H1 (cell line): ENCODE measurements at places on chromosomes 7 and 10. TPM values are rescaled to one million over a fixed set of nuclear protein-coding genes. Genes with fewer than 3 reads are reported as not detected.

DNA sequence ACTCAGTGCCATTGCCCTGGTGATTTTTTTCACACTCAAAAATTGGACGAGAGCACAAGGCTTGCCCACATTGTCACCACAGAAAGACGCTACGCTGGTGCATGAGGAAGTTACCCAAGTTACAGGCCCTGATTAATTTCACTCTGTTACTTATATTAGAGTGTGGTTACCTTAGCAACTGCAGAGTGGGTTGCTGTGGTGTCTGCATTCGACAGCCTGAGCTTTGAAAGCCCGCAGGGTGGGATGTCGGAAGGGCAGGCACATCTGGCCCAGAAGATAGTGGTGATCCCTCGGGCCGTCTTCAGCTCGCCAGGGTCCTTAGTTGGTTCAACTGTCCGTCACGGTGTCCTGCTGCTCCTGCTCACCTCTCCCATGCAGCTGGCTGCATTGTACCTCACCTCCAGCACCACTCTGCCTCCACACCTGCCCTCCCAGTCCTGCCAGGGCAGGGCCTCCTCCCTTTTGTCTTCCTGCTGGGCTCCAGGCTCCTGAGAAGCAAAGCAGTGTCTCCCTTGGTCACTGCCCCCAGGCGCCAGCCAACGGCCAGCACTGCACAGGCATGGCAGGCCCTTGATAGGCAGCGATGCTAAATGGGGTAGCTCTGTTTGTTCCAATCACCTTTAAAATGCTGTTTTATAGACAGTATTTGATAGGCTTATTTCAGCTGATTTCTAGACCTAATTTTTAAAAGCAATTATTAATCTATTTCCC lies 167.2 kb downstream of the EBF3 start:
- DNase-seq, result no peak

DNA sequence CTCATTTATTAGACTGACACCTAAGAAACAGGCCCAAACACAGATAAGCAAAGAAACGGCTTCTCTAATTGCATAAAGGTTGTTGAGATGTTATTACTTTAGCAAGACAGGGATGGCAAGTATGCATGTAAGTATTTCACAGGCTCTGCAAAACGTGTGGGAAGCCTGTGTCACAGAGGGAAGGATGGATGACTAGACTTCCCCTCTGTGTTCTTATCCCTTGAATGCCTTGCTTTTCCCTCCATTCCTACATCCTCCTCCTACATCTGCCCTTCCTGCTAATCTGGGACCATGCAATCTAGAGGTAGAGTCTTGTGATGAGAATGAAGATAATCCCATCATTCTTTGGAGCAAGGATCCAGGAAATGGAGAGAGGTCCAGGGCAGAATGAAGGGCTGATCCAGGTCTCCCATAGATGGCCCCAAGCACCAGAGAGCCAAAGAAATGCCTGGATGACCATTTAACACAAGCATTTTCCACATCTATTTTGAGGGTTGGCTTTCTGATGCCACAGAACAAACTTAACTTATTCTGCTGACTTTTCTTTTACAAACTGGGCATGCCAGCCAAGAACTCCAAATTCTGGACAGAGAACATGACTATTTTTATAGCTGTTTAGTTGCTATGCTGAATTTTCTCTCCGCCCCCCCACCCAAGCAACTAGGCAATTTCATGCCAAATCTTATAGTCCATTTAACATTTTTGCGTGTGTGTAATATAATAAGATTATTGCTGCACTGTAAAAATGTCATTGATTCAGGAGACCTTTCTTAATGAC lies 48.1 kb downstream of the NRP1 start:
- DNase-seq, result no peak

DNA sequence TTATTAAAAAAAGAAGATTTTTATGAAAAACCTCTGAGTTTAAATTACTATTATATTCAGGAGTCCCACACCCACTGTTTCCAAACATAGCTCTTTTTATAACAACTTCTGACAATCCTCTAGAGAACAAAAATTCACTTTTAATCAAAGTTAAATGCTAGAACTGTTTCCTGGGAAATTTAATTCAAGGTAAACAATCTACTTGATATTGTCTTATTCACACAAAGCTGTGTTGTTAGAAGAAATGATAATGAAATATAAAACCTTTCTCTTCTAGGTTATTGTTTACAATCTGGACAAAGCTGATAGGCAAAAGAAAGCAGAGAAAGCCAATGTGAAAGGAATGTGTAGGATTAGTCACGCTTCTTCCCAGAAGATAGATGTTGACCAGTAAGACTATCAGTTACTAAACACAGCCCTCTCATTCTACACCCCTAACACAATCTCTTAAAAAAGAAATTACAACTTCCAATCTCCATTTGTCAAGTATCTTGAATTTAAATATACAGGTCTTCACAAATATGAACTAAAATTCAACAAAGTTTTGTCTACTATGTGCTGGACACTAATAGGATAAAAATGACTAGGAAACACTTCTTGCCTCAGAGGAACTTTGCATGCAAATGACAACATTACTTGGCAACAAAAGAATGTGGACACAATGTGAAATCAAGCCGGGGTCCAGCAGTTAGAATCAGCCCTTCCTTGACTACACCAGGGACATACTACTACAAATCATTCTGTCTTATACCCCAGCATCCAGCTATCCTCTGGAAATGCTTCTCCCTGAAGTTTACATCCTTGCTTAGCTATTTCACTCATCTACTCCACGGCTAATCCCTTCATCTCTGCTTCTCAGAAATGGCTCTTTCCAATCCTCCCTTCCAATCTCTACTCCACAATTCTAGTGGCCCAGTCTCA lies 123.7 kb downstream of the IMMP2L start:
- no peak for DNase-seq

DNA sequence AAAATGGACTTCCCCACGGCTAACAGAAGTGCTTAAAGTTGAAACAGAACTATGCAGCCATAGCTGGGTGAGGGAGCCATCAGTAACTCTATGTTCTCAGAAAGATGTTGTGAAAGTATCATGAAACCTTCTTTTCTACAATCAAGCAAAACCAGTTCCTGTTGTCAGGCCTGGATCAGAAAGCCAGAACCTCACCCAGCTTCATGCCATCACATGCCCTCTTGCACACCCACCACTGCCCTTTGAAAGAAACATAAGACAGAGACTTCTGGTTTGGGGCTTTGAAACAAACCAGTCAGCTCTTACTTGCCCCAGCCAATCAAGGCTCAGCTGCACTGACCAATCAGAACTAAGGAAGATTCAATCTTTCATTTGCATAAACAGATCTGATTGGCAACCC lies 230.8 kb upstream of the FERD3L start:
- DNase-seq, result no peak

Gene SMKR1
- total RNA-seq, result 0.39 and 1.2 TPM in 2 replicates

Gene GRM3
- 3.4 and 4.2 TPM in 2 replicates for total RNA-seq

DNA sequence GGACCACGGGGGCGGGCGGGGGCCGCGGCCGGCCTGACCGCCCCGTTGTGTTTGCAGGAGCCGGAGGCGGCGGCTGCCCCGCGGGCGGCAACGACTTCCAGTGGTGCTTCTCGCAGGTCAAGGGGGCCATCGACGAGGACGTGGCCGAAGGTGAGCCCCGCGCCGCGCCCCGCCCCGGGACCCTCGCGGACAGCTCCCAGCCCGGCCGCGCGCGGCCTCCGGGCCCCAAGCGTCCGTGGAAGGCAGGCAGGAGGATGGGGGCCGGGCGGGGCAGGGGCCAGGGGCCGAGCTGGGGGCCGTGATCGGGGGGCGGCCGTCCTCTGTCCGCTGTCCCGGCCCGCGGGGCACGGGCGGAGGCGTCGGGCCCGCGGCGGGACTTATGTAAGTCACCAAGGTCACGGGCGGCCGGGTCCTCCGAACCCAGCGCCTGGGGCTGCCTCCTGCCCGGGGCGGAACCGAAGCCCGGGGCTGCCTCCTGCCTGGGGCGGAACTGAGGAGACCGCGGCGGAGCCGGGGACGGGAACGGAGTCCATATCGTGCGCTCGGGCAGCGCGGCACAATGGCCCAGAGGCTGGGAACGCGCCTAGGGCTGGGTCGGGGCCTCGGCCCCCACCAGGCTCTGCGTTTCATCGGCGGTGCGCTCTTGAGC lies 497 bp downstream of the PPP2R2D start:
- DNase-seq, result no peak

- DNase-seq, result no peak
Measured at GRCh38 chr7:106052681-106053080, 59.4 kb downstream of the SYPL1 start.

Gene DLX6
- total RNA-seq, result not detected in 2 replicates

DNA sequence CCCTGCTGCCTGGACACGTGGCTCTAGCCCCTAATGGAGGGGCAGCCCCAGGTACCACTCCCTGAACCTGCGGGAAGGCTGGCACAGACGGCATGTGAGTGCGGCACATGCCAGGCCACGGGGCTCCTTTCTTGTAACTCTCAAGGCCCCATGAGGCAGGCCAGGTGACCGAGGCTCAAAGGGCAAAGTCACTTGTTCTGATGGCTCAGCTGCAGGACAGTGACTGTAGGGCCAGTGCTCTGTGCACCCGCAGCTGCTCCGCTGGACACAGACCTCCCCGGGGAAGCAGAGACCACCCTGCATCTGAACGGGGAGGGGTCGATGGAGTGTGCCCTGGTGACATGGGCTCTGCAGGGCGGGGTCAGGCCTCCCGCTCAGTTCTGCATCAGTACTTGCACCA lies 55.3 kb downstream of the PTPRE start:
- no peak for DNase-seq
